Kidney glomerular epithelial cell (primary cell): ENCODE measurements at places on chromosomes 3 and 15.

DNA sequence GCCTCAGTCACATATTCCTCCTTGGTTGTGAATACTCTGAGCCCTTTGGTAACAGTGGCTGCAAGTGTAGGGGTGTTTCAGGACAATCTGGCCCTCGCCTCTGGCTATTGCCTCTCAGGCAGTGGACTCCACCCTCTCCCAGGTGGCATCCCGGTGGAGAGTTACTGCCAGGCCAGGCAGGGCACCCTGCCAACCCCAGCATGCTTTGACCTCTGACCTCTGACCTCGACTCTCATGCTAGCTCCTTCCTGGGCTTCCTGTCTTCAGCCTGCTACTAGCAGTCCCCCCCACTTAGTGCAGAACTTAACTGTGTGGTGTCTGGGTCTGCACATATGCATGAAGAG lies 5.5 kb downstream of the TM6SF1 start:
- DNase-seq = no peak

- DNase-seq = peak; percentile 38
Measured at GRCh38 chr3:188037195-188037718, 116.7 kb upstream of the LPP start.

DNA sequence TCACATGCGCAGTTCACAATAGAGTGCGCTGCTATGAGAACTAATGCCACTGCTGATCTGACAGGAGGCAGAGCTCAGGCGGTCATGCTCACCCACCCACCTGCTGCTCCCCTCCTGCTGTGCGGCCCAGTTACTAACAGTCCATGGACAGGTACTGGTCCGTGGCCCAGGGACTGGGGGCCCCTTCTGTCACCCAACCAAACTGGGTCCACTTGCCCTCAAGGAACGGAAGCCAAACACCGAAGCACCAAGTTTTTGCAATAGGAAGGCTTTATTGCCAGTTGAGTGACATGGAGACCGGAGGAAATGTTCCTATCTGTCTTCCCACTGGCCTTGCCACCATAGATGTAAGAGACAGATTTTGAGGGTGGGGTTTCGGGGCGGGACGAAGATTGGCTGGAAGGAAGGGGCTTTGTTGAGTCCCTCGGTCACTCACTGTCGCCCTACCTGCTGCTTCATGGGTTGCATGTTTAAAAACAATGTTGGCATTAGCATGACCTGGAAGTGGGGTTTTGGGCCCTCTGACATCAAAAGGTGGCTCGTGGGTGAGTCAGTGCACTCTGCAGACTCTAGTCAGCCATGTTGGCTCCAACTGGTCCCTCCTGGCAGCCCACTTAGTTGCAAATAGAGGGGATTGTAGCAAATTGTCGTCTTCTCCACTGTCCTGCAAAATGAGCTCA lies 141.0 kb downstream of the TJP1 start:
- no peak for DNase-seq

- DNase-seq = no peak
Measured at GRCh38 chr3:180630371-180630770, 28.4 kb downstream of the TTC14 start.

GRCh38 chr3:101725194-101725889 lies 928 bp downstream of the CEP97 start:
- DNase-seq = no peak

GRCh38 chr3:184284696-184285095 lies 8.9 kb downstream of the ECE2 start:
- DNase-seq = peak; percentile 54

DNA sequence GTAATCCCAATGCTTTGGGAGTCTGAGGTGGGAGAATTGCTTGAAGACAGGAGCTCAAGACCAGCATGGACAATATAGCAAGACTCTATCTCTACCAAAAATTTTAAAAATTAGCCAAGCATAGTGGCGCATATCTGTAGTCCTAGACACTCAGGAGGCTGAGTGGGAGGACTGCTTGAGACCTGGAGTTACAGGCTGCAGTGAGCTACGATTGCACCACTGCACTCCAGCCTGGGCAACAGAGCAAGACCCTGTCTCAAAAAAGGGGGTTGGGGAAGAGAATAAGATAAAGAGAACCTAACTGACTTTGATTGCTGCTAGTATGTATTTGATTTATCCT lies 755 bp downstream of the CD200R1 start:
- no peak for DNase-seq

GRCh38 chr3:143152043-143152442 lies 32.5 kb downstream of the CHST2 start:
- no peak for DNase-seq

GRCh38 chr3:130669740-130670139 lies 76.9 kb downstream of the PIK3R4 start:
- DNase-seq = no peak

DNA sequence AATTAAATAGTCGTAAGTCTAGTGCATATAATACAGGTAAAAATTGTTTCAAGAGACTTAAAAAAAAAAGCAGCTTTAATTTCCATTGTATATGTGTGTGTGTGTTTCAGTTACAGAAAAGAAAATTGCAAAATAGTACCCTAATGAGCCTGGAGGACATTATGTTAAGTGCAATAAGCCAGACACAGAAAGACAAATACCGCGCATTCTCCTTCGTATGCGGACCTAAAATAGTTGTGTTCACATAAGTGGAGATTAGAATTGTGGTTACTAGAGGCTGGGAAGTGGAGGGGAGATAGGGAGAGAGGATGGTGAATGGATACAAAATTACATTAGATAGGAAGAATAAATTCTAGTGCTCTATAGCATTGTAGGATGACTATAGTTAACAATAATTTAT lies 3.6 kb downstream of the MESD start:
- no peak for DNase-seq

DNA sequence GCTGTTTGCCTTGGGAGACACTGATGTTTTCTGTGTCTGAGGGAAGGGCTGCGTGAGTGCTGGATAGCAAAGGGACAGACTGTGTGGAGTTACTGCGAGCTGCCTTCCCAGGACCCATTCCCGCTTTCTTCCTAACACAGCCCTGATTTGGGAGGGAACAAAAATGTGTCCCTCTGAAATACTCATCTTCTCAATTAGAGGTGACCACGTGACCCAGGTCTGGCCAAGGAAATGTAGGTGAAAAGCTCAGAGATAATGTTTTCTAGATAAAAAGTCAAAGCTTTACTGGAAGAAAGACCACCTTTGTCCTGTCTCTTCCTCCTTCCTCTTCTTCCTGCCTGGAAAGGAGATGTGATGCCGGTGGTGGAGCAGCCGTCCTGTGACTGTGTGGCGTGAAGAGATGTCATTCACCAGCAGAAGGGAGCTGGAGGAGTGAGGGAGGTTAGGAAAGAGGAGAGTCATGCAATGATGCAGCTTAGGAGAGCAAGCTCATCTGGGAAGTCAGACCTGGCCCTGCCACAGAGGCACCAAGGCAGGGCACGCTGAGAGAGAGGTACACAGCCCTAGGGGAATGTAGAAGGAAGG lies 105.6 kb downstream of the CHSY1 start:
- no peak for DNase-seq

GRCh38 chr15:31060429-31061140 lies 40.9 kb downstream of the TRPM1 start:
- peak; percentile 7 for DNase-seq

- peak; percentile 24 for DNase-seq
Measured at GRCh38 chr3:84074767-84075166, 884.0 kb upstream of the CADM2 start.

DNA sequence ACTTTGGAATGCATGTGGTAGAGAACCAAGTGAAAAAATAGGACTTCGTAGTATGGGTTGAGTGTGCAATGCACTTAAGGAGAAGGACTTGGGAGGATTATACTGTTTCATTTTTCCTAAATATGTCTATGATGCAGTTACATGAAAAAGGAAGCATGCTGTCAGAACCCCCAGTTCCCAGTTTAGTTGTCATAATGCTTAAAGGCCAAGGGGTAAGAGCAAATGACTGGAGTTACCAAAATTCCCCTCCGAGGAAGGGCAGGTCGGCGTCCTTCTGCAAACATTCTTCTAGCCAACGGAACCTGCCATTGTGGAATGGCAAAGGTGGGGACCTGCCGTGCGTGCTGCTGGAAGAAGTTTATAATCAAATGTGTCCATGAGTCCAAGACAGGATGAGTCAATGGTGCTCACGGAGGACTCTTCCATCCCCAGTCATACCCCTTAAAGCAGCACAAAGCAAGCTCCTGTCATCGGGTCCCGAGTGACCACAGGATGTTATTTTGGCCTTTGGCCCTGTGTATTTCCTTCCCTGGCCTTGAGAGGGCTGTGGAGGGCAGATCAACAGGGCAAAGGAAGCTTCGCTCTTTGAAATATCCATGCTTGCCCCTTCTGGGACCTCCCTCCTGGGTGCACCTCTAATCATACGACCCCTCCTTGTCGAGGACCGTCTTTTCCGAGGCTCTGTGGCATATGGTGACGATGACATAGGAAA lies 93.2 kb downstream of the SLCO3A1 start:
- no peak for DNase-seq

GRCh38 chr15:38531509-38531908 lies 33.1 kb downstream of the RASGRP1 start:
- peak; percentile 82 for DNase-seq

- DNase-seq = no peak
Measured at GRCh38 chr3:182533394-182533793, 259.9 kb upstream of the ATP11B start.
